ENCODE measurements at places on chromosomes 11 and 22.

- DNase-seq: no peak
These were observed 92.8 kb downstream of the TEAD1 start for GRCh38 chr11:12767027-12767426.

- no peak for DNase-seq
These were observed 4.9 kb downstream of the CWC15 start for GRCh38 chr11:94968334-94968958.

DNA sequence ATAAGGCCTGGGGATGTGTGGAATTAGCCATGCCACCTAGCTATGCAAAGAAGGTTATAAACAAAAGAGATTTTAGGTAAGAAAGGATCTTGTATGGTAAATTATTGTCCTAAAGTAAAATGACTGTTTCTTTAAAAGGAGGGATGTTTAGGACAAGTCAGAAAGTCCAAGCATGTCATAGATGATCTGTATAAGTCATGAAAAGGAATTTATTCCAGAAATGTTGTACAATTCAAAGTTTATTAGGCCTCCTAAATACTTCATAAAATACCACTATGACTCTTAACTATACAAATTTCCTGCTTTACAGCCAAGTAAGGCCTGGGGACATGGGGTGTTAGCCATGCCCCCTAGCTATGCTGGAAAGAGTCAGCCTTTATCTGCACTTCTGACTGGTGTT lies 22.7 kb downstream of the OR5A2 start:
- DNase-seq: no peak

DNA sequence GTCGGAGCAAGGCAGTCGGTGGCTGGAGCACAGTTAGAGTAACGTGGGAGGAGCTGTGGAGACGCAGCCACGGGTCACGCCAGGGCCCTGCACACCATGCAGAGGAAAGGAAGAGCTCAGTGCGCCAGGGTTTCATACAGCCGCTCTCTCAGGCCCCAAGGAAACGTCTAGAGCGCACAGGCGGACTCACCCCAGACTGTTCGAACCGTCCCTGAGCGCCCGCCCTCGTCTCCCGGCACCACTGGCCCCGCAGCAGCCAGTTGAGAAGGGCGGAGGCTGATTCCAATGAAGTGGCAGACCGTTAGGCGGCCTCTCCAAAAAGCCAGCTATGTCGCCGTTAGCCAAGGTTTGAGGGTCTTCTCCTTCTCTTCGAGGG lies 483 bp upstream of the HYLS1 start:
- peak; percentile 33 for DNase-seq

GRCh38 chr11:14773755-14774154 lies 118.3 kb downstream of the CYP2R1 start:
- DNase-seq: no peak

- peak; percentile 94 for DNase-seq
These were observed 3.6 kb upstream of the APOBEC3A start for GRCh38 chr22:38953577-38954413.

GRCh38 chr11:121864660-121865059 lies 251.4 kb downstream of the BLID start:
- no peak for DNase-seq

DNA sequence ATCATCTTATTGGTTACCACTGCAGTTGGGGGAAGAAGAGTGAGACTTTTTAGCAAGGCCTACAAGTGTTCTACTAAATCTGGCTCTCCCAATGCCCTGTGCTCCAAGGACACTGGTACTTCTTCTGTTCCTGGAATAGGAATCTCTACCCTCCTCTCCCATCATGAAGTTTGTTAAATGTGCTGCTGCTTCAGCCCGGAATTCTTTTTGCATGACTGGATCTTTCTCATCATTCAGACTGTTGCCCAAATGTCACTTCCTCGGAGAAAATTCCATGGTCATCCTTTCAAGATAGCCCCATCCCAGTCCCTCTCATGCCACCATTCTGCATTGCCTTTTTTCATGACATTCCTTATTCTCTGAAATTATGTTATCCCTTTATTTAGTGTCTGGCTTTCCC lies 400.8 kb downstream of the SOX6 start:
- DNase-seq: no peak

- no peak for DNase-seq
These were observed 20.5 kb downstream of the MUC6 start for GRCh38 chr11:1015826-1016545.

- no peak for DNase-seq
These were observed 14.3 kb downstream of the FGF3 start for GRCh38 chr11:69804769-69805508.

Data from GM13977 (cell line).